ENCODE measurements at places on chromosomes 16 and 17. TPM values are rescaled to one million over a fixed set of nuclear protein-coding genes. Genes with fewer than 3 reads are reported as not detected.

- H3K4me1 ChIP-seq = no peaks in the 10 kb centered on the region
- H3K4me3 ChIP-seq = no peak overlapping the region
- no peaks in the 10 kb centered on the region for H3K27me3 ChIP-seq
- no peak for DNase-seq
- H3K36me3 ChIP-seq = no peaks in the 10 kb centered on the region
Measured at GRCh38 chr16:26220894-26221293, 529.1 kb downstream of the HS3ST4 start.

GRCh38 chr17:73404246-73404645 lies 92.4 kb upstream of the CDC42EP4 start:
- no peak overlapping the region for H3K27ac ChIP-seq
- no peak overlapping the region for H3K4me3 ChIP-seq
- DNase-seq = no peak
- no peaks in the 10 kb centered on the region for H3K36me3 ChIP-seq
- H3K4me1 ChIP-seq = no peaks in the 10 kb centered on the region
- no peaks in the 10 kb centered on the region for H3K27me3 ChIP-seq

DNA sequence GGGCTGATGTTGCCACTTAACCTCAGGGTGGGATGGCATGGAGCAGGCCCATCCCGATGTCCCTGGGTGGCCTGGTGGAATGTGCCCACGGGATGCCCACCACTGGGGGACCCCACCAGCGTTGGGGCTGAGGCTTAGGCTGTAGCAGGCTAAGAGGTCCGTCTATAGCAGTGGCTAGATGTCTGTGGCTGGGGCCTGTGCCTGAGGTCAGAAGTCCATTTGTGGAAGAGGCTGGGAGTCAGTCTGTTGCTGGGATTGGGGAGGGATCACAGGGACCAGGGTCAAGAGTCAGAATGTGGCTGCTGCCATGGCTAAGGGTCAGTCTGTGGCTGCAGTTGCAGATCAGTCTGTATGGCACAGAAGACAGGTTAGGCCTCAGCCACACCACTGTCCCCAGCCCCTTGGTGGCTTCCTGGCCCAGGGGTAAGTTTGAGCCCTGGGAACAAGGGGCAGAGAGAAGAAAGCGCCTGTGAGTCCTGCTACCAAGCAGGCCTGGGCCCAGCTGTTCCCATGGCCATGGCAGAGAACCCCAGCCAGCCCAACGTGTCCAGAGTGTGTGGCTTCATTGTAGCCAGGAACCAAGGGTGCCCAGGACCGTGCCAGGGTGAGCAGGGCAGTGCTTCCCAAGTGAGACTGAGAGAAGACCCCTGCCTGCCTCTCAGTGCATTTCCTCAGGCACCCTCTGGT lies 35.7 kb downstream of the RAI1 start:
- no peaks in the 10 kb centered on the region for H3K36me3 ChIP-seq
- H3K4me3 ChIP-seq = no peak overlapping the region
- no peak overlapping the region for H3K27ac ChIP-seq

GRCh38 chr16:14249291-14250032 lies 178.3 kb downstream of the MRTFB start:
- peaks cover 27% of the 10 kb centered on the region for H3K36me3 ChIP-seq
- H3K4me1 ChIP-seq = no peaks in the 10 kb centered on the region
- no peak overlapping the region for H3K27ac ChIP-seq
- H3K27me3 ChIP-seq = no peaks in the 10 kb centered on the region
- DNase-seq = no peak

DNA sequence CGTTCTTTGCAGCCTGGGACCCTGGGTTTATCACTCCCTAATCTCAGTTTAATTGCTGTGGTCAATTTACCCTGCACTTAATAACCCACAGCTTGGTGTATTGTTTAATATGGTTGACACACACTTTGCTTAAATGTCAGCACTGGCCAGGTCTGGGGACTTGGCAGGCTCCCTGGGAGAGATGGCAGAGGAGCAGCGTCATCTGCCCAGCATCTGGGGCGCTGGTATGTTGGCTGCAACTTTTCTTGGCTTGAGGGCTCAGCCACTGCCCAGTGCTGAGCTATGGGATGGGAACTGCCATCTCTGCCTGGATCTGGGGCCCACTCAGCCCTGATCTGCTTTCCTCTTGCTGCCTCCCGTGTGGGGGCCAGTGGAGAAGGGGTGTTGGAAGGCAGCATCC lies 115.7 kb upstream of the IRX3 start:
- H3K36me3 ChIP-seq = no peaks in the 10 kb centered on the region
- DNase-seq = peak; percentile 60
- H3K27ac ChIP-seq = no peak overlapping the region
- H3K27me3 ChIP-seq = no peaks in the 10 kb centered on the region
- no peaks in the 10 kb centered on the region for H3K4me1 ChIP-seq

GRCh38 chr16:78931678-78932077 lies 668.9 kb downstream of the MAF start:
- no peaks in the 10 kb centered on the region for H3K27me3 ChIP-seq
- no peak for DNase-seq
- no peak overlapping the region for H3K4me3 ChIP-seq
- no peaks in the 10 kb centered on the region for H3K4me1 ChIP-seq

DNA sequence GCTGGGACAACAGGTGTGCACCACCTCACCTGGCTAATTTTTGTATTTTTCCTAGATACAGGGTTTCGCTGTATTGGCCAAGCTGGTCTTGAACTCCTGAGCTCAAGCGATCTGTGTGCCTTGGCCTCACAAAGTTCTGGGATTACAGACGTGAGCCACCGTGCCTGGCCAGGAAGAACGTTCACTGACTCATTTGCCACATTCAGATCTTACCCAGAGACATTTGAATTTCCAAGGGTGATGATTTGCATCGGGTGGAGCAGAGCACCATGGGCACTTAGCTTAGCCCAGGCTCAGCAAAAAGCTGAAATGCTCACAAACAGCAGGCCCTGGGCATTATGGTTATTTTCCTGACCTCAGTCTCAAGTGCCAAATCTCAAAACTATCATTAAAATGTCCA lies 14.5 kb upstream of the ADORA2B start:
- H3K27ac ChIP-seq = no peak overlapping the region
- H3K4me1 ChIP-seq = no peaks in the 10 kb centered on the region
- H3K27me3 ChIP-seq = no peaks in the 10 kb centered on the region
- no peak overlapping the region for H3K4me3 ChIP-seq
- H3K36me3 ChIP-seq = no peaks in the 10 kb centered on the region

DNA sequence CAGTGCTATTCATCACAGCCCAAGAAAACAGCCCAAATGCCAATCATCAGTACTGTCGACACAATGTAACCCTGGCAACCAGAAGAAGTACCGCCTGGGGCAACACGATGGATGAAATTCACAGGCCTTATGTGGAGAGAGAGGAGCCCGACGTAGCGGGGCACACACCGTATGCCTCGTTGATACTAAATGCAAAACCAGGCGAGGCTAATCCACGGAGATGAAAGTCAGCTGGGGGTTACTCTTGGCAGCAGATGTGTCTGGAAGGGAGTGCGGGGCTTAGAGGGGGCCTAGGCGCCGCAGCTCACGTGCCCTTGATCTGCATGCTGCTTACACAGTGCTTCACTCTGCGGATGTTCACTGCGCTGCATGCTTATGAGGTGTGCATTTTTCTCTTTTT lies 29.8 kb downstream of the ITGAE start:
- no peak for DNase-seq
- H3K36me3 ChIP-seq = no peaks in the 10 kb centered on the region
- no peaks in the 10 kb centered on the region for H3K27me3 ChIP-seq

DNA sequence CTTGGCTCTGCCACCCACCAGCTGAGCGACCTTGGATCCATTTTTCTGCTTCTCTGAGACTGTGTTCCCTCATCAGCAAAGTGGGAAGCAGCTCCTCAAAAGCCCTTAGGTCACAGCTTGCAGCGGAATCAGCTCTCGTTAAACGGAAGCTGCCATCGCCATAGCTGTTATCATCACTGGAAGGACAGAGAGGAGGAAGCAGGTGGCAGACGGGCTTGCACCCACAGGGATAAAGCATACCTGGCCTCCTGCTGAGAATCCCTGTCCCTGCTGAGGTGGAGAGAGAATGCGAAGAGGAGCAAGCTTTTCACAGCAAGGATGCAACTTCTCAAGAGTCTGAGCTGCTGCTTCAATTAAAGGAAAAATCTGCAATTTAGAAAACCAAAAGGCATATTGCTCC lies 106.6 kb downstream of the CLEC16A start:
- H3K36me3 ChIP-seq = peaks cover 5% of the 10 kb centered on the region
- H3K4me1 ChIP-seq = no peaks in the 10 kb centered on the region
- no peak for DNase-seq
- H3K27ac ChIP-seq = no peak overlapping the region
- H3K27me3 ChIP-seq = no peaks in the 10 kb centered on the region

GRCh38 chr17:74117087-74117698 lies 86.3 kb upstream of the RPL38 start:
- no peaks in the 10 kb centered on the region for H3K36me3 ChIP-seq
- H3K27ac ChIP-seq = no peak overlapping the region
- DNase-seq = no peak
- H3K4me3 ChIP-seq = no peak overlapping the region

GRCh38 chr17:57550668-57551315 lies 194.3 kb downstream of the CCDC182 start:
- H3K36me3 ChIP-seq = no peaks in the 10 kb centered on the region
- no peaks in the 10 kb centered on the region for H3K4me1 ChIP-seq
- DNase-seq = no peak
- no peak overlapping the region for H3K27ac ChIP-seq

- no peaks in the 10 kb centered on the region for H3K36me3 ChIP-seq
- DNase-seq = no peak
- H3K27me3 ChIP-seq = no peaks in the 10 kb centered on the region
- no peaks in the 10 kb centered on the region for H3K4me1 ChIP-seq
Measured at GRCh38 chr16:77214411-77215138, 15.4 kb downstream of the SYCE1L start.

DNA sequence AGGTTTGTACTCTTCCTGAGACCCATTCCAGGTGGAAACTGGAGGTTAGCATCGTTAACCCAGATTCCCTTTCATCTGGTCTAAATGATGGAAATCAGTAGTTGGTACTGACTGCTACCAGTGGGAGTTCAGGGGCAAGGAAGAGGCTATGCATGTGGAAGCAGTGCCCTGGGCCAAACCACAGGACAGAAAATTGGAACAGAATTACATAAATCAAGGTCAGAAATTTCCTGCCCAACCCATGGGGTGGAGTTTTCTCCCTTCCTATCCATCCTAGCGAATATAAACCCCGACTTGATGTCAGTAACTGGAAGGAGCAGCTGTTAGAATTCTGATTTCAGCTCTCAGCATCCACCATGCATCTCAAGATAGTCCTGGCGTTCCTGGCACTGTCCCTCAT lies at the start of gene AOC2:
AOC2 (plus strand) TSS at position 310 of the 400 bp plus-strand sequence; CDS start at position 357, 47 bp downstream.
- no peaks in the 10 kb centered on the region for H3K4me1 ChIP-seq
- H3K27ac ChIP-seq = no peak within 1 kb of the TSS
- no peaks in the 10 kb centered on the region for H3K27me3 ChIP-seq
- no peak for DNase-seq

GRCh38 chr17:40072040-40072734 lies 9.4 kb downstream of the THRA start:
- peaks cover 53% of the 10 kb centered on the region for H3K4me1 ChIP-seq
- no peaks in the 10 kb centered on the region for H3K27me3 ChIP-seq
- no peaks in the 10 kb centered on the region for H3K36me3 ChIP-seq
- H3K4me3 ChIP-seq = peak overlapping the region; percentile 34
- peak overlapping the region; percentile 96 for H3K27ac ChIP-seq

DNA sequence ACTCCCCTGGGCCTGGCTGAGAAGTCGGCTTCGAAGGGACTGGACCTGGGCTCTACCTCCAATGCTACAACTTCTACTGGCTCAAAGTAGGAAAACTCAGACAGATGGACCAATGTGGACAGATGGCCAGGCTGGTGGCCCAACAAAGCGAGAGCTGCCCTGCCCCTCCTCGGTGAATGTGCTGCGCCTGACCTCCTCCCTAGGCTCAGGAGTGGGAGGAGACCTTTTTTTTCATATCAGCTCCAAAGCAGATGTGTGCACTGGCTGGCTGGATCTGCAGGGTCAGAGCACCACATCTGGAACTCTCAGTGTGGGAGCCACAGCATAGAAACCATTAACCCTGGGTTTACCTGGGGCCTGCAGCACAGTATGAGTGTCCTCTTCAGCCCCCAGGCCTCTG lies 20.8 kb downstream of the ATP6V0D1 start:
- peaks cover 38% of the 10 kb centered on the region for H3K4me1 ChIP-seq
- no peaks in the 10 kb centered on the region for H3K27me3 ChIP-seq
- no peak overlapping the region for H3K4me3 ChIP-seq

- H3K4me1 ChIP-seq = no peaks in the 10 kb centered on the region
- no peak overlapping the region for H3K27ac ChIP-seq
- no peak for DNase-seq
- H3K36me3 ChIP-seq = peaks cover 16% of the 10 kb centered on the region
- H3K27me3 ChIP-seq = no peaks in the 10 kb centered on the region
Measured at GRCh38 chr16:57229079-57229478, 16.0 kb upstream of the ARL2BP start.

DNA sequence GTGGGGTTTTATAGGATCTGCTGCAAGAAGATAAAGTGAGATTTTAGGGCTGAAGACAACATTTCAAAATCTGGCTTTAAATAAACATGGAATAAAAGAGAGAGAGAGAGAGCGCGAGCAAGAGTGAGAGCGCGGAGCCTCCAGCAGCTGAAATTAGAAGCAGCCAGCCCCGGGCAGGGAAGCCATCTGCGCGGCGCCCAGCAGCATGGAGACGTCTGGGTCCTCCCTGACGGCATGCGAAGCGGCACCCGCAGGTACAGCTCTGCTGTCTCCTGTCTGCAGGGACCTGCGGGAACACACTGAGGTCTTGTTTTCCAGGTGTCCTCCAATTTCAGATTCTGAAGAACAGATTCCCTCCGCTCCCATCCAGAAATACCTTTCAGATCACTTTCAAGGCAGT lies 7.9 kb upstream of the BAIAP2 start:
- DNase-seq = no peak
- no peaks in the 10 kb centered on the region for H3K36me3 ChIP-seq
- no peak overlapping the region for H3K27ac ChIP-seq
- H3K4me3 ChIP-seq = no peak overlapping the region

DNA sequence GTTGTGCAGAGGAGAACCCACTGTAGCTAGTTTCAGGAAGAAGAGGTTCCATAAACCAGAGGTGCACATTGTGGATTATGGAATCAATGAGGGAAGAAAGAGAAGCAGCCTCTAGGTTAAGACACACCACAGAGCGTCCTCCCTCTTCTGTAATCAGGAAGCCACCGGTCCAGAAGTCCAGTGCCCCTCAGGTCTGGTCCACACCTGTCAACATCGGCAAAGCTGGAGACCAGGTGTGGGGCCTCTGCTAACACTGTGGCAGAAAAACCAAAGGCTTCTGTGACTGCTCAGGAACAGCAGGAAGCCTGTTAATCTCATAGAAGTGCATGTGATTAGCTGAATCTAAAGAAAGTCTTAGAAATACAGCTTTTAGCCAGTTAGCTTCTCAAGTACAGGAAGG lies 23.3 kb downstream of the LIMD2 start:
- no peak for DNase-seq
- no peaks in the 10 kb centered on the region for H3K27me3 ChIP-seq
- no peaks in the 10 kb centered on the region for H3K36me3 ChIP-seq

GRCh38 chr17:7440834-7441195 lies 1.5 kb downstream of the FGF11 start:
- no peak overlapping the region for H3K4me3 ChIP-seq
- peaks cover 21% of the 10 kb centered on the region for H3K4me1 ChIP-seq
- no peak for DNase-seq
- no peaks in the 10 kb centered on the region for H3K27me3 ChIP-seq
- H3K36me3 ChIP-seq = no peaks in the 10 kb centered on the region

CHST4 gene
- total RNA-seq = 1.3 TPM

ABCC3 gene
- 81.0 TPM for total RNA-seq

NACA2 gene
- total RNA-seq = not detected

PIPOX gene
- total RNA-seq = 2.9 TPM

MARCHF10 gene
- 0.16 TPM for total RNA-seq

CDYL2 gene
- total RNA-seq = 10.7 TPM

KRTAP3-2 gene
- not detected for total RNA-seq

ZNF174 gene
- 9.3 TPM for total RNA-seq

CES1 gene
- 128 TPM for total RNA-seq

RPL19 gene
- total RNA-seq = 3,666 TPM

CLEC18A gene
- 1.0 TPM for total RNA-seq

KRT31 gene
- total RNA-seq = not detected
